ENCODE measurements at places on chromosomes 11 and 22.

DNA sequence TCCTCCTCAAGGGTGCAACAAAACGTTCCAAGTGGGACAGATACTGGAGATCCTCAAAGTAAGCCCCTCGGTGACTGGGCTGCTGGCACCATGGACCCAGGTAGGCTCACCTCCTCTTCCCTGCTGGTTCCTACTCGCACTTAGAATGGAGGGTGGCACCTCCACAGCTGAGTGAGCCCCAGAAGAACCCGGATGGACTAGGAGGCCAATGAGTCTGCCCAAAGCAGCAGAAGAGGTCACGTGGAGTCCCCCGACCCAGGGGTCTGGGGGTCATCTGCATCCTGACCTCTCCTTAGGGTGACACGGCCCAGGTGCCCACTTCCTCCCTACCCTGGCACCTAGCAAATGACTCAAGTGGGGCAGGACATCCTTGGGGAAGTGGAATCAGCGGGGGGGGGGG, 4.4 kb downstream of the APOL1 start:
- no peak for DNase-seq

- no peak for DNase-seq
These were observed 1.7 kb downstream of the SLC37A4 start for GRCh38 chr11:119029069-119029339.

- DNase-seq: no peak
These were observed 51.4 kb upstream of the DDI1 start for GRCh38 chr11:103985041-103985440.

DNA sequence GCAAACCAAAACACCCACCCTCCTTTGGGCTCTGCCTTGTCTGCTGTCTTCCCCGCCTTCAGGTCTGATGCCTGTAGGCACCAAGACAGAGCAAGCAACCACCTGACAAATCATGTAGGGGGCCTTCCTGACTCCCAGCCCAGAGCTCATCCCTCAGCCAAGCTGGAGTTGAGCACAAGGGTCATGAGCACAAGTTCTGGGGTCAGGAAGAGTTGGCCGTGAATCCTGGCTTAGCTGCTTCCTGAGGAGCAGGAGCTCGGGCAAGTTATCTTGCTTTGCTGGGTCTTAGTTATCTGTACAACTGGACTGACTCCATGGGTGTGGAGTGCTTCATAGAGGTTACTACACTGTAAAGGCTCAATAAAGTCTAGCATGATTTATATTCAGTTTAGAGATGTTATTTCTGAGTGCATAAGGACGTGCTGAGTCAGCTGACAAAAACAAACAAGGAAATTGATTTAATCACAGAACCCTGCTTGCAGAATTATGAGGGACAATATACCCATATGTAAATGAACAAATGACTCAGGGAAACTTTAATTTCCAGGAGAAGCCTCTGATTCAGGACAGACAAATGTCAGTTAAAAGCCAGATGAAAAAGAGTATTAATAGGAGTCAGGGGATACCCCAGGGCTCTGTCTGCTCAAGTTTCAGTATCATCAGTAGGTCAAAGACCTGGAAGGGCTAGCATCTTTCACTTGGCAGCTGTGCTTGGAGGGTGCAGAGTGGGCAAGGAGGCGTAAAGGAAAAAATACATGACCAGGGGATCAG, 15.0 kb upstream of the APOA1 start:
- no peak for DNase-seq

DNA sequence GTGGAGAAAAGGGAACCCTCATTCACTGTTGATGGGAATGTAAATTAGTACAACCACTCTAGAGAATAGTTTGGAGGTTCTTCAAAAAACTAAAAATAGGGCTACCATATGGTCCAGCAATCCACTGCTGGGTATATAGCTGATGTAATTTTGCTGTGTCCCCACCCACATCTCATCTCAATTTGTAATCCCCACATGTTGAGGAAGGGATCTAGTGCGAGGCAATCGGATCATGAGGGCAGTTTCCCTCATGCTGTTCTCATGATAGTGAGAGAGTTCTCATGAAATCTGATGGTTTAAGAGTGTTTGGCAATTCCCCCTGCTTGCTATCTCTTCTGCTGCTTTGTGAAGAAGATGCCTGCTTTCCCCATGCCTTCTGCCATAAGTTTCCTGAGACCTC, 17.1 kb upstream of the OR52M1 start:
- DNase-seq: no peak

DNA sequence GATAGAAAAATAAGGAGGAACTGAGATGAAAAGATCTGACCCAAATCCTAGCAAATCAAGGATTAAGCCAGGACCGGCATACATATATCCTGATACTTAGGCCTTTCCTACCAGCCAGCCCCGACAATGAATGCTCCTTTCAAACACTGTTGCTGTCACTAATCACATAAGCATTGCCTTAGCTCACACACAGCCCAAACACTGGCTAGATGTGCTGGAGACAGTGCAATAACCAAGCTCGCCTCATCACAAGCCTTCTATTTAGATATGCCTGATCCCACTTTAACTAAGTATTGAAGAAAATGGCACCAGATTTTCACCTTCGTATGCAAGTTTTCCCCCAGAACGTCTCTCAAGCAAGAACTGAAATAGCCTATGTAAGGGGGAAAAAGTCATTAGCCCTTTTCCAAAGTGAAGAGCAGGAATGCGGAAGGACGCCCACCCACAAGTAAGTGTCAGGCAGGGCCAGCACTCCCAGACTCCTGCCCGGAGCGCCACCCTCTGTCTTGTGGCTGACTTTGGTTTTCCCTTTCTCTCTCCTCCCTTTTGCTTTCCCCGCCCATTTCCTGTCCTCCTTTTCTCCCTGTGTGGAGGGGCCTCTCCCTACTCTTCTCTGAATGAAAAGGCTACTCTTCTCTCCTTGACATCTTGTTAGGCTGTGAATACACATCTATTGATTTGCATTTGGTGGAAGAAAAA, 8.9 kb upstream of the OPCML start:
- DNase-seq: no peak

DNA sequence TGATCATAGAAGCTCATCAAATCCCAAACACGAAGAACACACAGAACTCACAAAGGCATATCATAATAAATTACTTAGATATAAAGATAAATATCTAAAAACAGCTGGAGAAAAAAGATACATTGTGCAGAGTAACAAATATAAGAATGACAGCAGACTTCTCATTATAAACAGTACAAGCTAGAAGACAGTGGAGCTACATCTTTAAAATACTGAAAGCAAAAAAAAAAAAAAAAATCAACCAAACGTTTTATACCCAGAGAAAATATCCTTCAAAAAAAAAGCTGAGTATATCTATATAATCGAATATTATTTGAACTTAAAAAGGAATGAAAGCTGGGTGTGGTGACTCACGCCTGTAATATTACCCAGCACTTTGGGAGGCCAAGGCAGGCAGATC, 90.0 kb downstream of the SBF2 start:
- no peak for DNase-seq

DNA sequence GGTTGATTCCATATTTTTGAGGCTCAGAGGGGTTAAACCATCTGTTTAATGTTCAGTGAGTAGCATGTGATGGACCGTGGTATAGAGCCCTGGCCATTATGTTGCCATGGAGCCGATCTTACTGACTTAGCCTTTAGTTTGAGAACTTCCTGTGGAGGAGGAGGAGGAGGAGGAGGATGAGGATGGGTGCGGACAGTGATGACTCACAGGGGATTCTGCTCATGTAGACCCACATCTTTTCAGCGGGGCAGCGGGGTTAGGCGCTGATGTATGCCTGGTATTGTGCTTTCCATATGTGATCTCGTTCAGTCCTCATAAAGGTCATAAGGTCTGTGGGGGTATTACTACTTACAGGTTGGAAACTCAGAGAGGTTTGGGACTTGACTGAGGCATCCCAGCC, 13.9 kb downstream of the STX3 start:
- DNase-seq: no peak

DNA sequence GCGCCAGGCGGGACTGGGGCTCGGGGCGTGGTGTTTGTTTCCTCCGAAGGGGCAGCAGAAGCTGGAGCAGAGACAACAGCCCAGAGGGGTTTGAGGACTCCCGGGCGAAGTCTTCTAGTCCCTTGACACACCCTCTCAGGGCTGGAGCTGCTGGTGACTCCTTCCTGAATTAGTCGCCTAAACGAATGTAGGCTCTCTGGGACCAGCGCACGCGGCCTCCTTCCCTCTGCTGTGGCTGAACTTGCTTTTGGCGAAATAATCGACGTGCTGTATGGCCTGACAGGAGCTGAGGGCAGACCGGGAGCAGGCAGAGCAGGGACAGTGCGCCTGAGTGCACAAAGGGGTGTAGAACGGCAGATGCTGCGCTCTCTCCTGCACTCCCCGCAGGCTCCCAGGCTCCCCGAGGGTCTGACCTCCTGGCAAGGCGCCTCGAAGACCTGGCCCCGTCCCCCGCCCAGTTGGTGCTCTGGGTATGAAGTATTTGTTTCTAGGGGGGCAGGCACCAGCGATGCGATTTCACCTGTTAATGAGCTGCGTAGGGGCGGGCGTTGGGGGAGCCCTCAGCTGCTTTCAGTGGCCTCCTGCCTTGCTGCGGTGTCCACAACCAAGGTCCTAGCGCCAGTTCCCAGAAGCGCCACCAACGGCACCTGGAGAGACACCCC, 5.3 kb downstream of the SLC17A6 start:
- DNase-seq: no peak

GRCh38 chr11:59212222-59212621, 505 bp downstream of the MPEG1 start:
- DNase-seq: no peak

- DNase-seq: no peak
These were observed 14.0 kb upstream of the SESN3 start for GRCh38 chr11:95245038-95245437.

GRCh38 chr11:81484196-81484595, 1249.5 kb downstream of the FAM181B start:
- no peak for DNase-seq

GRCh38 chr22:19130959-19131684, at the start of gene TSSK2:
TSS of gene TSSK2 (plus strand) at chr22:19131308. CDS start at chr22:19131400, 92 bp downstream.
- no peak for DNase-seq

DNA sequence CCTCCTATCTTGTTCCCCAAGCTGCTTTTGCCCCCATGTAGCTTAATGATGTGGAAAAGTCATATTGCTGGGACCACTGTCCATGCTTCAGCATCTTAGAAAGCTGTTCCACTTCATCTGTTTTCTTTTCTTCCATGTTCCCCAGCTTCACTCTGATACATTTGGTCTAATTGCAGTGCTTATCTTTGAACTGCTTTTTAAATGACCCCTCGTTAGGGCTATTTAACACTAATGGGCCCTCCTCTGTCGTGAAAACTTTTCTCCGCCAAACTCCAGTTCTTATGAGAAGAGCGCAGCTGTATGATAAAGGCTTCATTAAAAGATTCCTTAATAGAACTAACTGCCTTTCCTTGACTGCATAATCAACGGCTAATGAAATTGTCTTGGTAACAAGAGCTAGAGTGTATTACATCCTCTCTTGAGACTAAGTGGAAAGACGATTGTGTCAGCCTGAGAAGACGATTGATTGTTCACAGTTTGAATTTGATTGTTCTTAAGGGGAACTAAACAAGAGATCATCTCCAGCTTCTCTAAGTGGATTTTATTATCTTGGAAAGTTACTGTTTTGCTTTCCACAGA, 165.0 kb upstream of the MTNR1B start:
- DNase-seq: no peak

DNA sequence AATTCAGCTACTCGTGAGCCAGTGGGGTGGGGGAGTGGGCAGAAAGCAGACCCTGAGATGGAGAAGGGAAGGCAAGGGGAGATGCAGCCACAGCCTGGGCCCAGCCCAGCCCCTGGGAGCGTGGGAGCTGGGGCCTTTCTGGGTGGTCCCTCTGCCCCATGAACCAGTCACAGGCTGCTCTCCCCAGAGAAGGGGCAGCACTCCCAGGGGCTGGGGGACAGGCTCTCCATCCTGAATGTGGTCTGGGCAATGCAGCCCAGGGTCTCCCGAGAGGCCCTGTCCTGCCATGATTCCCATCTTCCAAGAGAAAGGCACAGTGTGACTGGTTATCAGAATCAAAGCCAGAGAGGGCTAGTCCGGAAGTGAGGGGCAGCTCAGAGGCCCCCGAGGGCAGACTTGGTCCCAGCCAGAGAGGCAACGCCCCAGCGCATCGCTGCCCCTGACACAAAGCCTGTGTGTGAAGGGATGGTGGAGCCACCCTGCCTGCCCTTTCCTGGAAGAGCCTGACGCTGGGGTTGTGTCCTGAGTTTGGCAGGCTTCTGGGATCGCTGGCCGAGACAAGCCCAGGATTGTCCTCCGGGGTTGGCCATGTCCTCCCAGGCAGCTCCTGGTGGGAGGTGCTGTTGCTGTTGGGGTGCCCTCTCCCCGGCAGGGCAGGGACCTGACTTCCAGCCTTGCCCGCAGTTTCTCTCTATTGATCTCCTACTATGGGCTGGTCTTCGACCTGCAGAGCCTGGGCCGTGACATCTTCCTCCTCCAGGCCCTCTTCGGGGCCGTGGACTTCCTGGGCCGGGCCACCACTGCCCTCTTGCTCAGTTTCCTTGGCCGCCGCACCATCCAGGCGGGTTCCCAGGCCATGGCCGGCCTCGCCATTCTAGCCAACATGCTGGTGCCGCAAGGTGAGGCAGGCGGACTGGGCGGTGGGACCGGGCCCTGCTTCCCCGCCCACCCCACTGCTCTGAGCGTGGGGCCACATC, 23.8 kb upstream of the SLC22A12 start:
- no peak for DNase-seq

DNA sequence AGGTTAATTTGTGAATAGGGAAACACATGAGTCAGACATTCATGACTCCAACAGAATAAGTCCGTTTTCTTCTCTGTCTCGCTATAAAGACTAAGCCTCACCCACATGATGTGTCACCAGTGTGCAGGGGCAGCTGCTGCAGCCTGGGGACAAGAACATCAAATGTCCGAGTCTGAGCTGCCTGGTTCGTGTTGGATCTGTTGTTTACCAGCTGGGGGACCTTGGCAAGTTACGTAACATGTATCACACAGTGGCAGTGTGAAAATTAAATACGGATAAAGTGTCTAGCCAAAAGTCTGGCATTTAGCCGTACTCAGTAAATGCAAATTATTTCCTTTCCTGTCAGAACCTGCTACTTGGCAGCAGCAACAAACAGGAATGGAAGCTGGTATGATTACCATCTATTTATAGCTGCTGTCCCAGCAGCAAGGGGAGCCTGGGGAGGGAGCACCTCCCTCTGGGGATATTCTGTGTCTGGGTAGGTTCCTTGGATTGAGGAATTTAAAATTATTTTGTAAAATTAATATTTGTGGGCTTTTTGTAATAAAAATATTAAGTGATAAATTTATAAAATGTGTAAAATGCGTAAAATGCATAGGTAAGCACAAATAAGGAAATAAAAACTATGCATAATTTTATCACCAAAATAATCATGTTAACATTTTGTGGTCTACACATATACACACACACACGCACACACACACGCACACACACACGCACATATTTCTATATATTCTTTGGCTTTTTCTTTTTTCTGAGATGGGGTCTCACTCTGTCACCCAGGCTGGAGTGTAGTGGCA, 1.3 kb upstream of the CLDN25 start:
- DNase-seq: no peak

- DNase-seq: no peak
These were observed 51.7 kb upstream of the LDLRAD3 start for GRCh38 chr11:35892166-35892565.

DNA sequence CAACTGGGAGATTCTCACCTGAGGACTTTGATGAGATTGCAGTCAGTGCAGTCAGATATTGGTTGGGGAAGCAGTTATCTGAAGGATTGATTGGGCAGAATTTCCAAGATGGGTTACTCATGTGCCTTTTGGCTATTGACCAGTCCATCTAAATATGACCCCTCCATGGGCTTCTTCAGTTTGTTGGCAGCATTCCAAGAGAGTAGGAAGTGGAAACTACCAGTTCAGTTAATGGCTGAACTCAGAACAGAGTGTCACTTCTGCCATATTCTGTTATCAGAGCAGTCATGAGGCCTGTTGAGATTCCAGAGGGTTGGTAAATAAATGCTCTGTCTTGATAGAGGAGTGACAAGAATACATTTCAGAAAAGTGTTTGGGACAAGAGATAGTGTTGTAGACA, 71.0 kb downstream of the CYP2R1 start:
- DNase-seq: no peak

Measured in stimulated activated CD4-positive, alpha-beta T cell treated with anti-CD3 and anti-CD28 coated beads, Interleukin-4, amount 100 ng/mL, for 48 hours (primary cell).